Stimulated activated CD4-positive, alpha-beta T cell treated with anti-CD3 and anti-CD28 coated beads, TNF-alpha, amount 100 ng/mL, for 1 hour (primary cell): ENCODE measurements at places on chromosomes 16 and 17.

DNA sequence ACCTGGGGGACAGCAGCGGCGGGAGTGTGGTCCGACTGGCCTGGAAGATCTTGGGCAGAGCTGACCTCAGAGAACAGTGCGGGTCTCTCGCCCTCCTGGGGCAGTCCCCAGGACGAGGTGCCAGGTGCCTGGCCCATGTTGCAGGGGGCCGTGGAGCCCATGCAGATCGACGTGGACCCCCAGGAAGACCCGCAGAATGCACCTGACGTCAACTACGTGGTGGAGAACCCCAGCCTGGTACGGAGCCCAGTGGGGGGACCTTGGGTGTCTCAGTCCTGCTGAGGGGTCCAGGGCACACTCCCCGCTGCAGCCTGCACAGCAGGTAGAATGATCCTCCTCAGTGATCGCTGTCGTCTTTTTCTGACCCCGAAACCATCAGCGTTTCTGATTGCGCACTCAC, 1.4 kb downstream of the GPS1 start:
- no peak for DNase-seq

- no peak for DNase-seq
These were observed 202.5 kb upstream of the MON1B start for GRCh38 chr16:76988526-76988925.

DNA sequence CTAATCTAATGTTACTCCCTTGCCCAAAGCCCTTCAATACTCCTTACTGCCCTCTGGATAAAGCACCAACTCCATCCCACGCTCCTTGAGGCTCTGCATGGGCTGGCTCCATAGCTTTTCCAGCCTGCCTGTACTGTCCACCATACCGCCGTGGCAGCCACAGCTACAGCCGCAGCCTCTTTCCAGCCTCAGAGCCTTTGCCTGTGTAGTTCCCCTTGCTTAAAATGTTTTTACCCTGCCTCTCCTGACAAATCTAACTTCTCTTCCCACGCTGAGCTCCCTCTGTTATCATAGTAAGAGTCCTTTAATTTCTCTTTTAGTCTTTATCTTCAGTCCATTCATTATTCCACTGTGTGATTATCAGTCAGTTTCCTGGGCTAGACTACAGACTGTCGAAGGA, 22.0 kb downstream of the TEX14 start:
- DNase-seq: no peak

DNA sequence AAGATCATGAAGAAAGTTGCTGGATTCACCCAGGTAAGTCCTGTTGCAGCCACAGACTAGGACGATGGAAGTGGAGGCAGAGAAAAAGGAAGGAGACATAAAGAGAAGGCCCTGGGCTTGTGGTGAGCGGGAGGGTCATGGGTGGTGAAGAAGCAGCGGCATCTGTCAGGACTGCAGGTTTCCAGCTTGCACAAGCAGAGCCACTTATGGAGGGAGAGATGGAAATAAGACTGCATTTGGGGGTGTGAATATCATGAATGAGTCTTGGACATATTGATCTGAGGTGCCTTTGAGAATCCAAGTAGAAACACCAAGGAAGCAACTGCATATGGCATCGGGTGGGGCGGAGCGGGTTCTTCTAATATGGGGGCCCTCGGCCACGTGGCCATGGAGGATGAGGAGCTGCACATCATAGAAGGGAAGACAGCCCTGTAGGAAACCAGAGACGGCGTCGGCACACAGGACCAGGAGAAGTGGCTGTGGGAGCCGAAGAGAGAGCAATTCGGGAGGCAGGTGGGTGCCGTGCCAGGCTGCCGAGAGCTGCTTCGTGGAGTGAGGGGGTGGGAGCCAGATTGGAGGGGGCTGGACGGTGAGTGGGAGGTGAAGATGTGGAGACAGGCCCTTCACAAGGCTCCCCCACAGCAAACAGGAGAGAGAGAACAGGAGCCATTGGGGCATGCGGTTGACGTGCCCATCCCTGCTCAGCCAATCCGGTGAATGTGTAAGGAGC, 243.5 kb downstream of the GSG1L start:
- DNase-seq: no peak

DNA sequence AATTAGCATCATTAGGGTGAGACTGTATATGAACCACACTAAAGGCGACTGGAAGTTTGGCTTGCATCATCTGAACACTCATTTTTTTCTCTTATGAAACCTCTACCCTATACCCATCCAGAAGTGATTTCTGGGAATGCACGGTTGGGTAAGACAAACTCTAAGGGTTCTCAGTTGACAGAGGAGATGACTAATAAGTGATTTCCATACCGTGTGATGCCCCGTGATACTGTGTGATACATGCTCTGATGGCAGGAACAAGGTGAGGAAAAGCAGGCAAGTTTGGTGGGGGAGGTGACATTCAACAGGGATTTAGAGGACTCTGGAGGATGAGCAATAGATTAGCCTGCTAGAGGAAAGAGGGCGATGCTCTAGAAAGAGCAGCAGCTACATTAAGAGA, 156.4 kb upstream of the CCL2 start:
- DNase-seq: no peak

DNA sequence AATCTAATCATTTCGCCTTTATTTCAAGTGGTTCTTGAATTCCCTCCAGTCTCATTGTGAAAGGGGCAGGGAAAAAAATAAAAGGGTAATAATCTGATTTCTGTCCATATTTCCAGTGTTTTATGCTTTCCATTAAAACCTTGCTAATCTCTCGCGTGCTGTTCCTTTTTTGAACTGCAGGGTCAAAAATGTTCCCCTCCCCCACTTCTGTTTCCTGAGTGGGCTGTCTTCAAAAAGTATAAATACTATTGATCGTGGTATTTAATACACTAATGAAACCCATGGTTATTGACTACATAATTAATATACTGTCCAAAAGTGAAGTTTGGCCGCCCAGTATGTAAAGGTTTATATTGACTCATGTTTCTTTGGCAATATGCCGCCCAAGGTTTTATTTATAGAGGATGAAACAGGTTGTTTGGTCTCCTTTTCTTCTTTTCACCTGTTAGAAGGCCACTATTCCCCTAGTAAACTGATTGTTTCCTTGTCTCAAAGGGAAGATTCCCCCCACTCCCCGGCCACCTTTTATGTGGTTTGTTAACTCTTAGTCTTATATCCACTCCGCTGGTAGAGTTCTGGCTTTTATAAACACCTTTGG, 69.7 kb downstream of the RPA1 start:
- no peak for DNase-seq

DNA sequence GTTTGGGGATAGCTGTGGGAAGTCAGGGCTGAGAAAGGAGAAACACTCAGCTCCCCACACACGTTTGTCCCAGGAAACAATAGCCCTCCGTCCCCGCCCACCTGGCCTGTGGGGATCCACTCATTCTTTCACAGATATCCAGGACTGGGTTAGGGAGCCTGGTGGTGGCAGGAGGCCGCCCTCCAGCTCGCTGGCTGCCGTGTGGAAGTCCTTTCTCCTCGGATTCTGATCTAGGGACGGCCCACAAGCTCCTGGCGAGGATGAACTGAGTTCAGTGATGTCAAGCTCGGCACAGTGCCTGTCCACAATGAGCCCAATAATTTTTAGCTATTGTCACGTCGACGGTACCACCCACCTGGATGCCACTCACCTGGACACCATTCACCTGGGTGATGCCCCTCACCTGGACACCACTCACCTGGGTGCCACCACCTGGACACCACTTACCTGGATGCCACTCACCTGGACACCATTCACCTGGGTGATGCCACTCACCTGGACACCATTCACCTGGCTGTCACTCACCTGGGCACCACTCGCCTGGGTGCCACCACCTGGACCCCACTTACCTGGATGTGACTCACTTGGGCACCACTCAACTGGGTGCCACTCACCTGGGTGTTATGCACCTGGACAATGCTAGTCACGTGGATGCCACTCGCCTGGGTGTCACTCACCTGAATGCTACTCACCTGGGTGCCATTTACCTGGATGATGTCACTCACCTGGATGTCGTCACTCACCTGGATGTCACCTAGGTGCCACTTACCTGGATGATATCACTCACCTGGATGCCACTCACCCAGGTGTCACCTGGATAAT, 172.5 kb upstream of the FOXF1 start:
- DNase-seq: no peak

- no peak for DNase-seq
These were observed 3.2 kb upstream of the PHLPP2 start for GRCh38 chr16:71727551-71728324.
